ENCODE measurements at places on chromosomes 16 and 17.
A peak's percentile ranks its signal among the peaks of the same experiment; 100 is the strongest.

GRCh38 chr17:8109661-8110455, 8.5 kb downstream of the ALOXE3 start:
- peak; percentile 80 for DNase-seq

DNA sequence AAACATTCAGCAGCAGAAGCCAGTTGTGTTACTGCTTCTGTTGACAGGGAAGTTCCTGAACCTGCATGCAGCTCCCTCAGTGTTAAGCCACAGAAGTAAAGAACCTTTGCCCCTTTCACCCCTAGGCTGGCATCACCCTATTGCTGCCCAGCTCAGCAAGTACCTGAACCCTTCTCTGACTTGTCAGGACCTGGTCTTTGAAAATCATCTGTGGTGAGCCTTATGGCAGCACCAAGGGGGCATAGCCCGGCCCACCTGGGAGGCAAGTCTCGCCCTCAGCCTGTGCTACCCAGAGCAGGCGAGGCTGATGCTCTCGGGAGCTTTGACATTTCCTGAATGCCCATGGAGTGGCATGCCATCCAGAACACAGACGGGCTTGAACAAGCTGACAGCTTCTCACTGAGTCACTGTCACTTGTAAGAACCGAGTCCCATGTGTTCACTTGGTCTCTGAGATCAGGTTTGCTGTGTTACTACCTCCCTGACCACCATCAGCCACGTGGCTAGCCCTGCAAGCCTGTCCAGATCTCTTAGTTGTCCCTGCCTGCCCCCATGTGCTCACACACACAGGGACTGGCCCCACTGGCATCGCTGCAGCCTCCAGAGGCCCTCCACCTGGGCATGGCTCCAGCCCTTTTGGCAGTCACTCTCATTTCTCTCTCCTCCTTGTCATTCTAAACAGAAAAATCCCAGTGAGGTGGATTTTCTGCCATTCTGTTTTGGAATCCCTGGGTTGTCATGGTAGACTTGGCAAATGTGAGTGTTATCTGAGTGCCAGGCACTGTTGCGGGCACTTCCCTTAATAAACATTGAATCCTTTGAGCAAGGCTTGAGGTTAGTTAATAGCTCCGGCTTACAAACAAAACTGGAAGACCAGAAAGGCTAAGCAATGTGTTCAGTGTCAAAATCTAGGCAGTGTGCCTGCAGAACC, 2.9 kb upstream of the CARMIL2 start:
- DNase-seq: no peak

GRCh38 chr17:40069751-40070708, 7.3 kb downstream of the THRA start:
- peak; percentile 21 for DNase-seq

DNA sequence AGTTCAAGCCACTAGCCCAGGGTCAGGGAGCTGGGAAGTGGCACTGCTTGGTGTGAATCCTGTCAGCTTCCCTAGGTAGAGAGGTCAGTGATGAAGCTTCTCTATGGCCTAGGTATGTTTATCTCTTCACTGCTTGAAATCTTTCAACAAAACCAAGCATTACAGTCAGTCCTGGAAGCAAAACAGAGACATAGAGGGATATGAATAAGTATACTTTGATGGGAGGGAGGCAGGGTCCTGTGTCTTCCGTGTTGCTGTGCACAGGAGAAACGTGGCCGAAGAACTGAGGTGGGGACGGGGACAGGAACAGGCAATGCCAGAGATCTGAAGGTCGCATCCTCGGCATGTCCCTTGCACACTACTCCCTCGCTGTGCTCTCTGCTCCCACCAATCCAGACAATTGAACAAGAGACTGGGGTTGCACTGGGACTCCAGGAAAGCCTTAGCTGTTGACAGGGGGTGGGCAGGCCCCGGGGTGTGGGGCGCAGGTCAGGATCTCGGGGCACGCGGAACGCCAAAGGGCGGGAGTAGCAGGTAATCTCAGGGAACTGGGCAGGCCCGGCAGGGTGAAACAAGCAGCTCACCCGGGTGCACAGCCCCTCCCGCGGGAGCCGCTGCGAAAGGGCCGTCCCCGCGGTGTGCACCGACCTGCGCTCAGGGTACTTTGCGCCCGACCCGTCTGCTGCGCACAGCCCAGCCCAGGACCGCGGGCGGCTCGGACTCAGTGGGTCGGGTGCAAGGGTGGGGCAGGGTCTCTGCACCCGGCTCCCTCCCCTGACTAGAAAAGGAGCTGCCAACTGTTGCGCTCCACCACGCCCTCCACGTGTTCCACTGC, at the start of gene MT1H:
Gene MT1H (plus strand): TSS at position 810 of the 835 bp plus-strand sequence. CDS start 71 bp downstream, outside the sequence.
- DNase-seq: no peak

DNA sequence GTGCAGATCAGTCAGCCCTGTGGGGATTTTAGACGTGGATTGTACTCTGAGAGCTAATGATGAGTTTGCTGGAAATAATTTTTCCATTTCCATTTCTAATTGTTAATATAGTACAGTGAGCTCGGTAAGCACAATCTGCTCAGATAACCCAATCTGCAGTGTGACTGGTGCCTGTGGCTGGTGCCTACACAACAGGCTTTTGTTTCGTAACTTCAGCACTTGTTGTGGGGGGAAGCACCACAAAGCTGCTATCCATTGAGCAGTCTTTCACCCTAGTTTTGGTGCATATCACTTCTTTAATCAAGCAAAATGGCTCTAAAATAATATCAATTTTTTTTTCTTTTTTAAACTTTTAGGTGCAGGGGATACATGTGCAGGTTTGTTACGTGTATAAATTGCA, 534.9 kb upstream of the HSBP1 start:
- DNase-seq: no peak

- no peak for DNase-seq
Observed at GRCh38 chr17:1137465-1137894, 42.3 kb downstream of the ABR start.

DNA sequence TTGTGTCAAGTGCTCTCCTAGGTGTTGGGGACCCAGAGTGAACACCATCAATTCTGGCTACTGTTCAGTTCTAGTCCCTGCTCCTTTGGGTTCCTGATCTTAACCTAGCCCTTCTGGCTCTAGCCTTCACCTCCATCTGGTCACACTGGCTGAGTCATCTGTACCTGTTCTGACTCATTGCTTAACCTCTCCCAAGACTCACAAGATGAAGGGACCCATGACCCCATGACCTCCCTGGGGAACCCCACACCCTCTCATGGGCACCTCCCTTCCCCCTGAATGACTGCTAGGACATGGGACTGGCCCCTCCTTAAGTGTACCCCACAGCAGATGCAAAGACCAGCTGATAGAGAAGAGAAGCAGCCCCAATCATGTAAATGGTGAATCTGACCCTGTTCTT, 345.8 kb upstream of the CDH5 start:
- no peak for DNase-seq

DNA sequence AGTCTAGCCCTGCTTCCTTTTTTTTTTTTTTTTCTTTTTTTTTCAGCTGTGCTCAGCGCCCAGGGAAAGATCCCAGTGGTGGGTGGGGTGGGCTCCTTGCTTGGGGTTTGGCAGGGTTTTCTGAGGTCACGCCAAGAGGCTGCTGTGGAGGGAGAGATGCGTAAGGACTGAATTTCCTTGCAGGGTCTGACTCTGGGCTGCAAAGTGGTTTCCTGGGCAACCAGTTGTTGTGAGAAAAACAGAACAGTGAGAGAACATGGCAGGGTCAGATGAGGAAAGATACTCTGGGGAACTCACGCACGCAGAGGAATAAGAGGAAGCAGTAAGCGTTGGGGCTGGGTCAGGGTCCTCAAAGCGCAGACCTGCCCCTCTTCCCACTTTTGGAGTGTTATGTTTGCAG, 119.5 kb downstream of the IRF8 start:
- DNase-seq: no peak

DNA sequence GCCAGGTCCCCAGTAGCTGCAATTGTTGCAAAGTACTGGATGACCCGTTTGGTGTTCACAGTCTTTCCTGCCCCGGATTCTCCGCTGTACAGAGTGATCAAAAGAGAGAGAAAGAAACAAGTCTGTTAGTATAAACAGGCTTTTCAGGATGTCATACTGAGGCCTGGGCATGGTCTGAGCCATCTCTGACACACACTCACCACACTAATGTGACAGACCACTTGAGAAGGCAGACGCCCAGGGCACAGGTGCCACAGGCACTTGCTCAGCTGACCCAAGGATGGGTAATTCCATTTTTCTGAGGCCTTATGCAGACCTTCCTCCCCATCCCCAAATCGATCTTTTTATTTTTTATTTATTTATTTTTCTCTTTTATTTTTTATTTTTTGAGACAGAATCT, 7.5 kb downstream of the MYH3 start:
- DNase-seq: no peak

- no peak for DNase-seq
Observed at GRCh38 chr16:53773881-53774280, 69.9 kb downstream of the FTO start.

- no peak for DNase-seq
Observed at GRCh38 chr17:71902894-71903506, 217.8 kb upstream of the SOX9 start.

DNA sequence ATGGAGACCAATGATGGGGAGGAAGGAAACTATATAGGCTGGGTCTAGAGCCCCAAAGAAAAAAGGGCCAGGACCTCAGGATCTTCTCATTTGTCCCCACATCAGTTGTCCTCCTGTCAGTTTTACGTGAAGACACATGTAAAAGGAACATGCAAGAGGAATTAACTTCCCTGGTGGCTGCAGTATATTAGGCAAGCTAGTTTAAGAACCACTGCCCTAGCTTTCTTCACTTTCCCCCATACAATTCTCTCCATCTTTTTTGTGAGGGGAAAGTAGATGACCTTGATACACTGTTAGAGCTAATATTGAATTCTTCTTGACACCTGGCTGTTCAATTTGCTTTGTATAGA, 2.3 kb downstream of the MAP3K3 start:
- DNase-seq: no peak

DNA sequence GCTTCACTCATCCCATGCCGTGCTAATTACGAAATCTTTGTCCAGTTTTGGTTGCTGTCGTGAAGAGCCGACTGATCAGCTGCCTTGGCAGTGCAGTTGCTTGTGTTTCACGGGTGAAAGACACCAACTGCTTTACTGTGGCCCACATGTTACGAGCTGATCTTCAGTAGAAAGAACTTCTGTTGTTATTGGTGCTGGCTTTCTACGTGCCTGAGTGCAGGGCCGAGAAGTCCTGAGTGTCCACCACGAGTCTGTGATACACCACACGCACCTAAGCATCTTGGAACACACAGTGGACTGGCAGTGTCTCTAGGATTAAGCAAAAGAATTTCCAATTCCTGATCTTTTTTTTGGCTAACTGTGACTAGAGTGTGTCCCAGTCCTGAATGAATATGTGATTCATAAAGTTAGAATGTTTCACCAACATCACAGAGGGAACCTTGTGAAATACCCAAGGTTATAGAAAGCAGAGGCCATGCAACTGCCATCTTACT, 70.4 kb upstream of the CLEC18A start:
- DNase-seq: no peak

DNA sequence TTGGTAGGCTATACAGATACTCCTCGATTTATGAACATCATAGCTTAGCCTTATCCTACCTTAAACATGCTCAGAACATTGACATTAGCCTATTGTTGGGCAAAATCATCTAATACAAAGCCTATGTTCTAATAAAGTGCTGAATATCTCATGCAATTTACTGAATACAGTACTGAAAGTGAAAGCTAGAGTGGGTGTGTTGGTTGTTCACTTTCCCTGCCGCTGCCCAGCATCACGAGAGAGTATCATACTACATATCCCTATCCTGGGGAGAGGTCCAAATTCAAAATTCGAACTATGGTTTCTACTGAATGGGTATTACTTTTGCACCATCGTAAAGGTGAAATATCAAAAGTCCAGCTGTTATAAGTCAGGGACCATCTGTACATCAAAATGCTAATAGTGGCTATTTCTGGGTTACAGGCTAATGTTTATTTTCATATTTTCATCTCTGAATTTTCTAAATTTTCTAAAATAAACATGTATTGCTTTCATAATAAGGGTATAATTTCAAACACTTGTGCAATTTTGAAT, 54.5 kb downstream of the NACA2 start:
- DNase-seq: no peak

GRCh38 chr16:88911946-88912310, 45.5 kb upstream of the PABPN1L start:
- no peak for DNase-seq

DNA sequence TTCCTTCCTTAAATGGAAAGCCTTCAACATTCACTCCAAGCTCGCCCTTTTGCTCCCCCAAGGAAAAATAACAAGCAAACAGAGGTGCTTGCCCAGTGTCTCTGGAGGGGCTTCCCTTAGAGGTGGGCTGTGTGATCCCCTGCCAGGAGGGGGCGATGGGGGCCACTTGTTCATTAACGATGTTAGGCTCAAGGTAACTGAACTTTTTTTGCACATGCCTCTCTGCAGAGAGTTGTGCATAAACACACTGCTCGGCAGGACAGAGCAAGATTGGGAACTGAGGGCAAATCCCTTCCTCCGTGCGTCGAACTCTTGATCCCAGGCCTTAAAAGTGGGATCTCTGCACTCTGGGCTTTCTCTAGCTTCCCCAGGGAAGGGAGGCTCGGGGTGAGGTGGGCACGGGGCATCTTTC, 15.5 kb upstream of the NAGLU start:
- no peak for DNase-seq

DNA sequence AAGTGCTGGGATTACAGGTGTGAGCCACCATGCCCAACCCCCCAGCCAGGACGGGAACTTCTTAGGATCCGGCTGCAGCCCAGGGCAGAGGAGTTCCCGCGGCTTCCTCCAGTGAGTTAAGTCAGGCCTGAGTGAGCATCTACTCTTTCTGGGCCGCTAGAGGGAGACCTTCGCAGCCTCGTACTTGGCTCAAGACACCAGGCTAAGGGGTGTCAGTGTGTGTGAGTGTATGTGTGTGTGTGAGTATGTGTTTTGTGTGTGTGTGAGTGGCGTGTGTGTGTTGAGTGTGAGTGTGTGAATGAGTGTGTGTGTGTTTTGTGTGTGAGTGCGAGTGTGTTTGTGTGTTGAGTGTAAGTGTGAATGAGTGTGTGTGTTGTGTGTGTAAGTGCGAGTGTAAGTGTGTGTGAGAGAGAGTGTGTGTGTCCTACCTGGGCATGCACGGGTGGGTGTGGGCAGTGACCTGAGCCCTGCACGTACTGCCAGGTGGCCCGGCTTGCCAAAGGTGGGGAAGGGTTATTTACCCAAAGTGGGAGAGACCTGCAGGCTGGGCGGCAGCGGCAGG, 58.5 kb downstream of the TMEM235 start:
- peak; percentile 66 for DNase-seq

- no peak for DNase-seq
Observed at GRCh38 chr17:35846055-35846809, 22.5 kb downstream of the HEATR9 start.
